Lung (tissue), 17 donors: ENCODE measurements at places on chromosomes 7 and 10. TPM values are rescaled to one million over a fixed set of nuclear protein-coding genes. Genes with fewer than 3 reads are reported as not detected.

SFXN4 gene
- 22.0 TPM for total RNA-seq

MTG1 gene
- 36.4 TPM for total RNA-seq

- peak; percentile 14 for DNase-seq
Measured at GRCh38 chr7:98879198-98879978, 1.1 kb downstream of the TRRAP start.

DNA sequence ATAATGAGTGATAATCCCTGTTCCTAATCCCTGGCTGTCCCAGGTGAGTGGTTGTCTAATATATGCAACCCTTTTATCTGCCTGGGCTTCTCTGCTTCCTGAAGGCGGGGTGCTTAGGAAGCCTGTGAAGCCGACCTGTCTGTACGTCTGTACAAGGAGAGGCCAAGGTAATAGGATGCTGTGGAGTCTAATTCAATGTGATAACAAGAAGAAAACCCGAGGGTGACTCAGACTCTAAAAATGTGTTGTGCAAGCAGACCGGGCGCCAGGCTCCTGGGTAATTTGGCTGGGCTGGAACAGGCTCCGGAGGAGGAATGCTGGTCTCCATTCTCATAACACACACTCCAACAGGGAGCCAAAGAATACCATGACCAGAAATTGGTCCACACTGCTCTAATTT lies 43.6 kb downstream of the THNSL1 start:
- peak; percentile 21 for DNase-seq

CALHM3 gene
- not detected for total RNA-seq

NXPH1 gene
- total RNA-seq, result 0.17 TPM

- DNase-seq, result no peak
Measured at GRCh38 chr10:101995451-101996063, 60.4 kb downstream of the ARMH3 start.

DNA sequence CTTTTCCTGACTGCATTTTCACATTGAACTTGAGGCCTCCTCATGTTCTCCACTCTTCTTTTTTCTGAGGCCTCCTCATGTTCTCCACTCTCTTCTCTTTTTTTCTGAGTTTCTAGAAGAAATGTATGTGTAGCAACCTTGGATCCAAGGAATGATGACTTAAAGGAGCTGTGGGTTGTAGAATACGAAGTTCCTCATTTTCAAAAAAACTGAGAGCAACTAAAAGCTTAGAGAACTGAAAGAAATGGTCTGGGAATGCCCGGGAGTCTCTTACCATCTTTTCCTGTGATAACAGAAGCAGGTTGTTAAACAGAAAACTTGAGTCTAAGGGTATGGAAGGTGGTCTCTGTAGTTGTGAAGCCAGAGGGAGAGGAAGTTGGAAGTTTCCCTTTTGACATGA lies 32.8 kb downstream of the MRPS33 start:
- DNase-seq, result no peak

CFAP46 gene
- 18.8 TPM for total RNA-seq

PIP4K2A gene
- total RNA-seq, result 37.0 TPM

ITPRID1 gene
- total RNA-seq, result 2.4 TPM

DNA sequence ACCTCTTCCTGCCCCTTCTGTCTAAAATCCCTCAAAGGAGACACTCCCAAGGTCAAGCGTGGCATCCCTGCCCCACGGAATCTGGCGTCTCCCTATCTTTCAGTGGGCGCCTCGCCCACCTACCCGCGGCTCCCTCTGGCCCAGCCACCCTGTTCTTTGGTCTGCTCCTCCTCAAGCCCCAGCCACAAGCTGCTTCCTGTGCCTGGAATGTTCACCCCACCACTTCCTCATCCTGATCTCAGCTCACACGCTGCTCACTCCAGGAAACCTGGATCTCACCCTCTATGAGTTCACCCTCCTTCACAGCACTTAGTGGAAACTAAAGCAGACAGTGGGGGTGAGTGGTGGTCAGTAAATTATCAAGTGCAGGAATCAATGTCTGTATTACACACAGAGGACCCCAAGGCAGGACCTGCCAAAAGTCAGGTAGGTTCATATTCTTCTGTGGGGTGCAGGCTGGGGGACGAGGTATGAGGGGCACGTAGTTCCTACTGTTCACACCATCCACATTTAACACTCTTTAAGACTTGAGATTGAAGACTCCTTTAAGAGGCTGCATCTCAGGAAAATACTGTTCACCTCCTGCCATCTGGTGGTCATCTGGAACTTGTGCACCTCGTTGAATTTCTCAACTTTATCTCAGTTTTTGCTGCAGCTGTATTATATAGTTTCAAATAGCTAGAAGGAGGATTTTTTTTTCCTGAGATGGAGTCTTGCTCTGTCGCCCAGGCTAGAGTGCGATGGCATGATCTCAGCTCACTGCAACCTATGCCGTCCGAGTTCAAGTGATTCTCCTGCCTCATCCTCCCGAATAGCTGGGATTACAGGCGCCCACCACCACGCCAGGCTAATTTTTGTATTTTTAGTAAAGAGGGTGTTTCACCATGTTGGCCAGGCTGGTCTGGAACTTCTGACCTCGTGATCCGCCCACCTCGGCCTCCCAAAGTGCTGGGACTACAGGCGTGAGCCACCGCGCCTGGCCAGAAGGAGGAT lies 166.6 kb downstream of the ARHGAP21 start:
- DNase-seq, result peak; percentile 69

PRR15 gene
- 0.71 TPM for total RNA-seq

DNA sequence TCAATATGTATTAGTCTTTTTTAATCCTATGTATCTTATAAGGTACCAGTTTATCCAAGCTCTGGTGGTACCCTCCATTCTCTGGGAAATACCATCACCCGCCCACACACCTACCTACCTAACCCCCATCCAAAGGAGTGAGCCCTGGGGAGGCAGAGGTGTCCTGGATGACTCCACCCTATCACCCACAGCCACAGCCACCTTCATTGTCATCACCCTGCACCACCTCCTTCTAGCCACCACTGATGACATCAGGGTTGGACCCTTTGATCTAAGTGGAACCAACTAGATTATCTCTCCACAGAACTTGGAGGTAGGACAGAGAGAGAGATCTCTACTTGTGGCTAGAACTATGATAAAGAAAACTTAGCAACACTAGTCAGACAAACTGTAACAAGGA lies 259.4 kb downstream of the PARD3 start:
- no peak for DNase-seq

DNA sequence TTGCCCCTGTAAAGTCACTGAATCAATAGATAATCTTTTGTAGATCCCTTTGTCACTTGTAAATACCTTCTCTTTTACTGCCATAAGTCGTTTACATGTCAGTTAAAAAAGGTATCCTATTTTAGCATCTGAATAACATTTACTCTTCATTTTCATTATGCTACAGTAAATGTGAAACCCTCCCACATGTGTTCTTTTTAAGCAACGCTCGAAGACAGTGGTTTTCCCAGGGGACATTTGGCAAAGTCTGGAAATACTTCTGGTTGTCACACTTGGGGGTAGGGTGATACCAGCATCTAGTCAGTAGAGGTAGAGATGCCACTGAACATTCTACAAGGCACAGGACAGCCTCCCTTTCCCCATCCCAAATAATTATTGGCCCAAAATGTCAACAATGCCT lies 23.7 kb downstream of the ATAD1 start:
- no peak for DNase-seq

DNA sequence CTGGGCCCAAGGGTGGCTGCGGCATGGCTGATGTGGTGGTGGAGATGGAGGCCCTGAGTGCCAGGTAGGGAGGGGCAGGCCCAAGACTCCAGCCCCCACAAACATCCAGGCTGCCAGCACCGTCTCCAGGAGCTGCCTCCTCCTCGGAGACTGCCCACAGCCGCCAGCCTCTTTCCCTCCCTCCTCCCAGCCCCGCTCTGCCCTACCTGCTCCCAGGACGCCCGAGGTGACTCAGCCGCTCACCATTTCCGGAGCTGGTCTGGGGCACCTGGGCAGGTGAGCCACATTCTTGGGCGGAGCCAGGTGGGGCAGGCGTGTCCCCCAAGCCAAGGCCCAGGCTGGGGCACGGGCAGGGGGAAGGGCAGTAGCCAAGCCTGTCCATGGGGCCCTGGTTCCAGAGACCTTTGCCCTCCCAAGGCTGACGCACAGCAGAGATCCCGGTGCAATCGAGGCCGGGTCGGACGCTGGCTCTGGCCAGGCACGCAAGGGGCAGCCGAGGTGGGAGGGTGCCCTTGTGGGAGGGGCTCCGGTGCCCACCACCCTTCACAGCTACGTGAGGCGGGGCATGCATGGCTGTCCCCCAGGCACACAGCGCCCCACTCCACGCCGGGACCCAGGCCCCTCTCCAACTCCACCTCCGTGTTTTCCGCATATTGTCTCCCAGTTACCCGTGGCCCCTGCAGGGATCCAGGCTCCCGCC lies 8.8 kb downstream of the ADAP1 start:
- DNase-seq, result peak; percentile 54

NOBOX gene
- total RNA-seq, result not detected

CALHM2 gene
- total RNA-seq, result 43.2 TPM

HHEX gene
- total RNA-seq, result 16.8 TPM

DNA sequence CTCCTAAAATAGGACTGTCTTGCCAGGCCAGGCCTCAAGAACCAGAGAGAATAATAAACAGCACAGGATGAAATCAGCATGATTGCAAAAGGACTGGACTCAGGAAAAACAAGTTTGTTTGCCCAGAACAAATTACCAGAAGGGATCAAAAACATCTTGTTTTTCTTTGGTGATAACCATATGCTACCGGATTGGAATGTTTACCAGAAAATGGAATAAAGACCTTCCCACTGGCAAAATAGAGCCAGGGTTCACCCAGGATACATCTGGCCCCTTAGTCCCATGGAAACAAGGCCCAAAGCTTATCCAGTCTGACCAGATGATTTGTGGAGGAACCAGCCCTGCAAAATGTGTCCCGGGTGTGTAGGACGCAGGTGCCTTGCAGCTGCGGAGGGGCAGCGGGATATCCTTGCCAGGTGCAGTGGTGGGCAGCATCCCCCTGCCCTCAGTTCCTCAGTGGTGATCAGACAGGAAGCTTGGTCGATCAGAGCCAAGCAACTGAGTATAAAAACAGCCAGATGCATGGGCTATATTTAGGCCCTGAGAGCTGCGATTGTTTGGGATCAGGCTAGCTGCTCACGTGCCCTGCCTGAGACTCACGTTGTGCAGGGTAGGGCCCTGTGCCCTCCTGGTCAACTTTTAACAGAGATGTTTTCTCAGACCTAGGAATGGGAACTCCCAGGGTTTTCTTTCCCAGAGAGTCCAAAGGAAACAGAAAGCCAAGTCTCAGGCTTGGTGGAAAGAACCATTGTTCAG lies 4.6 kb upstream of the ZNF22 start:
- DNase-seq, result no peak

MOGAT3 gene
- total RNA-seq, result not detected
